B cell (primary cell): ENCODE measurements at places on chromosomes 1 and 21.
A peak's percentile ranks its signal among the peaks of the same experiment; 100 is the strongest.

DNA sequence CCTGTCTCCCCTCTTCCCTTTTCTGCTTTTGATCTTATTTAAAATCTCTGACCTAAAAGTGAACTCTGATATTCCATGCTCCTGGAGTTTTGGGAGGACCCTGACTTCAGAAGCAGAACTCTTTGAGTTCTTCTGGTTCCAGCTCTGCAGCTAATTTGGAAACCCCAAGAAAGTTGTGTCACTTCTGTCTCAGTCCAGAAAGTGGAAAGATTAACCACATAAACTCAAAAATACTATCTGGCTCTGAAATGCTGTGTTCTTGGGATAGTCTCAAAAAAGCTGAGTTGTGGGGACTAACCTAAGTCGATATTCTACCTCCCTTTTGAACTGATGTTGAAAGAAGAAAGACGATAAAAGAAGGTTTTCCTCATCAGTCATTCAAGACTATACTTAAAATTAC lies 59.8 kb downstream of the ITPKB start:
- no peak for DNase-seq

GRCh38 chr1:186659890-186660341 lies 20.3 kb downstream of the PTGS2 start:
- no peak for DNase-seq

DNA sequence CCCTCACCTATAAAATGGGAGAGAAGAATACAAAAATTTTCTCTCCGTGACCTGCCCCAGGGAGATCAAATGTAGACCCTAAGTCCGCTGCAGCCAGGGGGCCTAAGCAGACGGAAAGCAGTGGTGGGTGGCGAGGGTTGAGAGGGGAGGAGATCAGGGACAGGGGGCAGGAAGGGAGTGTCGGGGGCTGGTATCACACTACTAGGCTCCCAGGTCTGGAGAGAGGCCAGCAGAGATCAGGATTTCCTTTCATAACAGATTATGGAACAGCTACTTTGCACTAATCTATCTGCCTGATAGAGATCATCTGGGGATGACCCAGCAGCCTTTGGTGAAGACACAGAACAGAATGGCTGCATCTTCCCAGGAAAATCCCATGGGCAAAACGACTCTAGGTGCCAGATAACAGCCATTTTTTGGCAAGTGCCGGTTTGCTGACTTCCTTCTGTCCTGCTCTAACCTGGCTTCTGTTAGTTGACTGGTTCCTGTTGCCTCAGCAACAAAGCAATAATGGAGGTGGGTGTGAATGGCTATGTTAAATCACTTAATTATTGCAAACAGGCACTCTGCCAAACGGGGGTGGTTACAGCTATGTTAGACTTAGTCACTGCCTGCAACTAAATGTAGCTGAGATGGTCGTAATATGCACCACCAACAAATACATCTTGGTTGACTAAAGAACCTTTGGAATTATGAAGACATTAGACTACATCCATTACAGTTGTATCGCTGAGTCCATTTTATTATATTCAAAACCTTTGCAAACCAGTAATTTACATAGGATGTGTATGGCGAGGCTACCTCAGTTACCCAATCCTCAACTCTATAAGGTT lies 30.0 kb upstream of the EPS8L3 start:
- DNase-seq: no peak

DNA sequence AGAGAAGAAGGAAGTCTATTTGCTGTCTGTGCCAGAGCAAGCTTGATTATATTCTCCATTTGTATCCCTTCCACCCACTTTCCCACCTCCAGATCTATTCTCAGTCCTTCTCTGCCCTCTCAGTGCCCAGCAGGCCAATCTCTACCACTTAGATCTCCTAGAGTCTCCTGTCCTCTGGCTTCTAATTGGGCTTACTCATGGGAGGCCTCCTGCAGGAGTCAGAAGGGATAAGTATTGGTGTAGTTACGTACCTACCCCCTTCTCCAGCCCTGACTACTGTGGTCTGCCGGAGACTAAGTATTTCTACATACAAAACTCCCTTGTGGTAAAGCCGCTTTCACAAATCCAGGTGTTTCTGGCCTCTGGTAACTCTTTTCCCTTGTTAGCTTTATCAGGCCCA lies 221.2 kb downstream of the PTGER3 start:
- no peak for DNase-seq

GRCh38 chr1:43878440-43878839 lies 55.2 kb upstream of the ARTN start:
- DNase-seq: no peak

GRCh38 chr1:80202118-80202517 lies 1195.6 kb upstream of the ADGRL4 start:
- DNase-seq: no peak

DNA sequence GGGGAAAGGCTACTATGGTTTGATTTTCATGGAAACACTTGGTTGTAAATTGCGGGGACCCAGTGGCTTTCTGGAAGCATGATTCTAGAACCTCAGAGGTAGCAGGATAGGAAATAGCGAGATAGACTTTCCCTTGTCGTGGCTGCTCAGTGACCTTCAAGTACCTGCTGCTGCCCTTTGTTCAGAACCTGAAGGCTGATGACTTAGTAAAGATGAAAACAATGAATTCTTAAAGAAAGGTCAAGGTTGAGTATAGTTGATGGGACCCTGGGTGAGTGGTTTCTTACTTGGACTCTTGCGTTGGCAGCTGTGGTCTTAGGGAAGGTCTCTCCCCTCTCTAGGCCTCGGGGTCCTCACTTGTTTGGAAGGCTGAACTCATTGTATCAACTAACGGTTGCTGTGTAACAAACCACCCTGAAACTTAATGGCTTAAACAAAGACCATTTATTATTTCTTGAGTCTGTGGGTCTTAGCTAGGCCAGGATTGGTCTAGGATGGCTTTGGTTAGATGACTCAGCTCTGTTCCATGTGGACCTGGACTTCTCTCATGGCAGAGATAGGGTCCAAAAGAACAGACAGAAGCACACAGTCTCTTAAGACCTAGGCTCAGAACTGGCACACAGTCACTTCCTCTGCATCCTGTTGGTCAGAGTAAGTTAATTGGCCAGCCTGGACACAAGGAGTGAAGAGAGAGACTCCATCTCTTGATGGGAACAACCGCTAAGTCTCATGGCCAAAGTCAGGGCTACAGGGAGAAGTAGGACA lies 89.2 kb upstream of the SELENON start:
- DNase-seq: no peak

DNA sequence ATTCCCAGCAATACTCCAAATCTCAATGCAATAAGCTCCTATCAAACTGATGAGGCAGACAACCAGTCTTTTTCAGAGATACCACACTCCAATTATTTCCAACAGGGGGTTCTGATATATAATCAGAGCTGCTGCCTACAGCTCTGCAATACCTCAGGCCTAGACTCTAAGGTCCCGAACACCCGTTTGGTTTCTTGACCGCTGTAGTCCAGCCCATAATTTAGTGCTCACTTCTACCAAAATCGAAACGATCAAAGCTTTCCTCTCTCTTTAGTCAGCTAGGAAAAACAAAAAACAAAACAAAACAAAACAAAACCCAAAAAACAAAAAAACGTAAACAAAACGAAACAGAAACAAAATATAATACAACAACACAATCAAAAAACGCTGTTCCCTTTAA lies 453.0 kb downstream of the NEGR1 start:
- DNase-seq: no peak

GRCh38 chr1:212341090-212341489 lies 55.9 kb downstream of the PPP2R5A start:
- DNase-seq: no peak

DNA sequence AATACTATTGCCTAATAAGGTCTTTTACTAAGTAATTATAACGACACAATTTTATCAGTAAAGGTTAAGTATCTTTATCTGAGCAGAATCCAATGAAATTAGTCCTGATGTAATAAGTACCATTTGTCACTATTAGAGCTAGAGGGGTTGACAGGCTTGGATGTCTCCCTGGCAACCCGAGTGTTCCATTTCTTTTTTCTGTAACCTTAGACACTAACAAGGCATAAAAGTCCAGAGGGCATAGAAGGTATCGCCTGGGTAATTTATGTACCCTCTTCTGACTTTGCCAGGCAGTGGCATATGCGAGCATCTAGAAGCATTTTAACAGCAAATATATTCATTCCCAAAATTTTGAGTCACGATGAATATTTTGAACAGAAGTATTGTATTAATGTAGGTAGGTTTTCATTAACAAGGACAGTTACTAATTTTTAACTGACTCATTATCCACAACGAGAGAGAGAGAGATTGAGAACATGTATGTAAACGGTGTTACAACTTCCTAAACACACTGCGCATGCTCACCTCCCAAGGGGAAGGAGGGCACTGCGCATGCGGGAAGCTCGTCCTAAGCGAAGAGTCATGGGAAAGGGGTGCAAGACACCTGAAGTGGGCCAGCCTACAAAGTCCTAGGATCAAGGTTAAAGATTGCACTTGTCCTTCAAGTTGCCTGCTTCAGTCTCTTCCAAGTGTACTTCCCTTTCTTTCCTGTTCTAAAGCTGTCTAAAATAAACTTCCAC lies 423.9 kb downstream of the DSCAM start:
- no peak for DNase-seq

GRCh38 chr1:183881387-183882131 lies 76.6 kb downstream of the RGL1 start:
- no peak for DNase-seq

DNA sequence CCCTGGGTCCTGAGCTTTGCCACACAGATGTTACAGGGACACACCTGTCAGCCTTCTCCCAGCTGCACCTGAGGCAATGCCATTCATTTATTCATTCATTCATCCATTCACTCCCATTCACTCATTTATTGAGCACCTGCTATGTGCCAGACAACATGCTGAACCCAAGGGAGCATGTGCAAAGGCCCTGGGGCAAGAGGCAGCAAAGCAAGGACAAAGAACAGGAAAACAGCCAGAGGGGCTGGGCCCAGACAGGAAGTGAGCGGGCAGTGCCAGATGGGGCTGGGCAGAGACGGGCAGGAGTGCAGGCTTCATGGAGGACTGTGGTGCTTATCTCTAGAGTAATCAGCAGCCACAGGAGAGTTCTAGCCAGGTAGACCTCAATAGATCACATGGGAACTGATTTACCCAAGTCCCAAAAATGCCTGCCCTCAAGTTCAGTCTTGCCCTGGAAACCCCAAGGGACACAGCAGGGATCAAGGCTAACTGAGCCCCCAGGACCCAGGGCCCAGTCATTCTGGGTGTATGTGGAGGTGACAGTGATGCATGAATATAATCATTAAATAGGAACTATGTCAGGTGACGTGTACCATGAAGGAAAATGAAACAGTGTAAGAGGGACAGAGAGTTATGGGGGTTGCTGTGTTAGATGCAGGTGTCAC lies 530.3 kb downstream of the MATN1 start:
- DNase-seq: no peak

DNA sequence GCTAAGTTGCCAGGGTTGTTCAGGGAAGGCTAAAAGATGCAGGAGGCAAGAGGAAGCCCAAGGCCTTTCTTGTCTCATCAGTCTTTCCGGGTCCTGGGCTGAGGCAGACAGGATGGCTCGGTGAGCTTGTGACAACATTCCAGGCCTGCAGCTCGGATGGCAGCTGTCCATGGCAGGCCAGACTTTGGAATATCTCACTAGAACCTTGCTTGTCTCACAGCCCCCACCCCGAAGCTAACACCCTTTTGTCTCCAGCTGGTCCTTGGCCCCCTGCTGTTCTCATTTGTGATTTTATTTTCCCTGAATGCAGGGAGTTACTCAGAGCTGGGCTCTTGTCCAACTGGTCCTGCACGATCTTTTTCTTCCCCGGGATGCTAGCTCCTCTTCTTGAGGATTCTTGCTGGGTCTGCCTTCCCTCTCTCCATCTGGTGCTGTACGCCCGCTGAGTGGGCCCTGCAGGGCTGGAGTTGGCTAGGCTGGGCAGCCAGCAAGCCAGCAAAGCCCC lies 477.2 kb upstream of the CAMK1G start:
- DNase-seq: no peak

DNA sequence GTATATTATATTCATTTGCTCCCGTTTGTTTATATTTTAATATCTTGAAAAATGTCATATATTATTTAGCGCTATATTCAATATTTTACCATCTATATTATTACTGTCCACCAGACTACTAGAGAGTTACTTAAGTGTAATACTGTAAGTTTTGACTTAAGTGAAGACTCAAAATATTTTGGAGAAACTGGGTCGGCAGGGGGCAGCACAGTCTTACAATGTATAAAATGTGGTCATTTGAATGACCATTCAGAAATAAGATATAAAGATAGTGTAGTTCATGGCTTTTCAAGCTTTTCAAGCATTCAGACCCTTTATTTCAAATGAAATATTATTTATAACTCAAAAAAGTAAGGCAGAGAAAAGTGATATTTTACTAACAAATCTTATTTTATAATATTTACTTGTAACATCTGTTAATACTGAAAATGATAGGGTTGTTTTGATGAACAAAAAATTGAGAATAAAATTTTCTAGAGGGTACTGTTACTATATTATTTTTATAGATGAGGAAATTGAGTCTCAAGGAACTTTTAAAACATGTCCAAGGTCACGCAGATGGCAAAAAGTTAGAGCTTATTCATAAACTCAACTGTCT lies 89.0 kb upstream of the SERTAD4 start:
- DNase-seq: peak; percentile 36
